ENCODE measurements at places on chromosomes 12 and 14. TPM values are rescaled to one million over a fixed set of nuclear protein-coding genes. Genes with fewer than 3 reads are reported as not detected.

DNA sequence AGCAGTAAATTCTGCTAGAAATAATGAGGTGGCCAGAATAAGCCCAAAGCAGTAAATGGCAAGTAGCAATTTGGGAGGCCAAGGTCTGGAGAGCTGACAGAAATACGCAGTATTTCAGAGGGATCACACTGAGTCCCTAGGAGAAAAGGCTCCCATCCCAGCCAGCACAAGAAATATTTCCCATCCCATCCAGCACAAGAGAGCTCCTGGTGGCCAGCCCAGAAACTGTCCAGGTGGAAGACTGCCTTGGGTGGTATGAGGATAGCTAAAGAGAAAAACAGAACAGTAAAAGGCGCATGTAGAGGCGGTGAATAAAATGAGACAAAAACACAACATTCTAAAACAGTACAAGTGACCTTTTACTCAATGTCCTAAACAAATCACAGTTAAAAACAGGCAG, 120.7 kb downstream of the HECTD4 start:
- no peak for DNase-seq
- no peak overlapping the region for H3K4me3 ChIP-seq
- peaks cover 90% of the 10 kb centered on the region for H3K36me3 ChIP-seq
- no peak overlapping the region for H3K27ac ChIP-seq

DNA sequence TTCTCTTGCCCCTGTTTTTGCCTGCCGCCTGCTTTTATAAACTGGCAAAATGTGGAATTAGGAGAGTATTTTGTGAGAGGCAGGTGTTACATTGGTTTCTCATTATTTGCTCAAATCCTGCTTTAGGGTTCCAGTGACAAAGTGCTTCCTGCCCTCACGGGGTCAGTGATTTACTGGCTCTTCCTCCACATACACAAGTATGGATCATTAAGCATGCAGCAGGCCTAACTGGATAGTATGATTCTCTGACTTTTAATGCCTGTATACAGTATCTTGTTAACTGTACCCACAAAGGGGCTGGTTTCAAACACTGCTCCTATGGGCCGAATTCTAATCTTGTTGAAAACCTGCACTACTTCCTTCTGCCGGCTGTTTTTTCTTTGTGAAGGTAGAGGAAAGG, 63.2 kb downstream of the PTCSC3 start:
- H3K4me3 ChIP-seq = no peak overlapping the region
- DNase-seq = no peak
- H3K36me3 ChIP-seq = no peaks in the 10 kb centered on the region
- no peaks in the 10 kb centered on the region for H3K4me1 ChIP-seq
- H3K27me3 ChIP-seq = no peaks in the 10 kb centered on the region

DNA sequence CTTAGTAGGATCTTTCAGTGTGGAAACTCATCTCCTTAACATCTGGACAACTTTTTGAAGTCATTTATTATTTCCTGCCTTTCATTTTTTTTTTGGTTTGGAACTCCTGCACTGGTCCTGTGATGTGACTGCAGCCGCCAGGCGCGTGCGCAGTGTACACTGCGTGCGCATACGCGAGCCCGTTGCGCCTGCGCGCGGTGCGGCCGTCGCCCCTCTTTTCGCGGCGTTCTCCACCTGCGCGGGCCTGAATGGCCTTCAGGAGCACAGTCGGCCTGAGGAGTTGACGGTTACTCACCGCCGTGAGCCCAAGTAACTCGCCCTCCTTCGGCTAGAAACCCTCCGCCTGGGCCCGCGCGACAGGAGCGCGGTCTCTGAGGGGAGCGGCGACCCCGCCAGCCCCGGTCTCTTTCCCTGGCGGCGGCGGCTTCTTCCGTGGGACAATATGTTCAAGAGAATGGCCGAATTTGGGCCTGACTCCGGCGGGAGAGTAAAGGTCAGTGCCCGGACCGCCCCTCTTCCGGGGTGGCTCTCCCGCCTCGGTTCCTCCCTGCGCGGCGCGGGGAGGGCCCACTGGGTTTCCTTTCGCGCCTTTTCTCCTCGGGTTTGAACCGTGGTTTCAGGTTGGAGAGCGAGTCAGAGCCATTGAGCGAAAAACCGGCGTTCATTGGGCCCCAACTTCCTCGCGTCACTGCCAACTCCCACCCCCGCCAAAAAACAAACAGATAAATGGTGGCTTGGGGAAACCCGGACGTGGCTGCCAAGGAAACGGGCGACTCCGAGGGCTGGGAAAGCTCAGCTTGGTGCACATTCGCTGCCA, at the start of gene YEATS4:
TSS of gene YEATS4 (plus strand) at position 213 of the 817 bp plus-strand sequence. CDS start at position 443, 230 bp downstream.
- no peaks in the 10 kb centered on the region for H3K27me3 ChIP-seq
- peaks cover 17% of the 10 kb centered on the region for H3K4me1 ChIP-seq
- peak; percentile 93 for DNase-seq
- no peaks in the 10 kb centered on the region for H3K36me3 ChIP-seq
- H3K27ac ChIP-seq = peak within 1 kb of the TSS; percentile 97

The ACADS gene
- total RNA-seq = 36.8 TPM

DNA sequence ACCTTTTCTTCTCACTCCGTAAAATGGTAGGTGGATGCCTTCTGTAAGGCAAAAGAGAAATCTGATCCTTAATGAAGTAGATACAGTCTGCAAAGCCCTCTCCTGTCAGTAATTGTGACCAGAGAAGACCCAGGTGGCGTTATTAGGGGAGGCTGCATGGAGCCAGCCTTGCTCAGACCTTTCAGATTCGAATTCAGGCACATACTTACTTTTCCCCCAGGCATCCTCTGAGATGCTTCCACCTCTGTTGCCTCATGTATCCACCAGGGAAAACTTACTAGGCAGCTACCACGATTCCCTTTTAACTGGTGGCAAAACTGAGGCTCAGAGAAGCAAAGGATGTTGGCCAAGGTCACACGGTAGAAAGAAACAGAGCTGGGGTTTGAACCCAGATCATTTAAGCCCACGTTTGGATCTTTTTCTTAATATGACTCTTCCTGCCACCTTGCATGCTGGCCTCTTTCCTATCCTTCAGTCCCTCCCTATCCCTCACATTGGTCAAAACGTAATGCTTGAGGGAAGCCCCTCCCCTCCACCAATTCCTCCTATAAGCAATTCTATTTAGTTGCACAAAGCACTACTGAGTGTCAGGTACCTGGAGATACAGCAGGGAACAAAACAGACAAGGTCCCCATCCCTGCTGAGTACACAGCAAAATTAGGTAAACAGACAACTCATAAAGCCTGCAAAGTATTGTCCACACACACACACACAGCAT, 179.4 kb downstream of the KSR2 start:
- peaks cover 4% of the 10 kb centered on the region for H3K27me3 ChIP-seq
- no peaks in the 10 kb centered on the region for H3K4me1 ChIP-seq
- no peak overlapping the region for H3K4me3 ChIP-seq

GRCh38 chr12:29226616-29227015, 77.5 kb downstream of the FAR2 start:
- H3K4me3 ChIP-seq = no peak overlapping the region
- no peak overlapping the region for H3K27ac ChIP-seq

- no peak for DNase-seq
- H3K27me3 ChIP-seq = no peaks in the 10 kb centered on the region
- no peak overlapping the region for H3K27ac ChIP-seq
- no peaks in the 10 kb centered on the region for H3K4me1 ChIP-seq
Observed at GRCh38 chr14:25090256-25090655, 40.3 kb upstream of the STXBP6 start.

The DEPDC4 gene
- not detected for total RNA-seq

The SLC6A15 gene
- 0.82 TPM for total RNA-seq
